ENCODE measurements at places on chromosomes 11 and 22.

DNA sequence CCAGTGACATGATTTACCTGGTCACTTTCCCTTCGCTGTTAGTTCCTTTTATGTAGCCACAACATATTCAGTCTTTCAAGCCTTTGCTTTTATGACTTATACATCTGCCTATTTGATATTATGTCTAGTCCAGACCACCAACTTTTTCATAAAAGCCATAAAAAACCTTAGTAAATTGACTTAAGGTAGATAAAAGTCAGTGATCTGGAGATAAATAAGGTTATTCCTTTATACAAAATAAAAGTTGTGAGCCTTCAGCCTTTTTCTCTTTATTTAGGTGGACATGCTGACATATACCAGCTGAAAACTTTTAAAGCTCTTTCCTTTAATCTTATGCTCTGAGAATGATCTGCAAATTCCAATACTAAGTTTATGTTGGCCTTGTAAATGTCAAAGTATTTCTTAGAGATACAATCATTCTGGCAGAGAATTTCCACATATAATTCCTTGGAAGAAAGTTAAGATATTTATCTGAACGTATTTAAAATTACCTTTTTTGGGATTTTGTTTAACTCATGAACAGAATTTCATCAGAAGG is 690.4 kb upstream of the CHORDC1 start:
- DNase-seq, result no peak

DNA sequence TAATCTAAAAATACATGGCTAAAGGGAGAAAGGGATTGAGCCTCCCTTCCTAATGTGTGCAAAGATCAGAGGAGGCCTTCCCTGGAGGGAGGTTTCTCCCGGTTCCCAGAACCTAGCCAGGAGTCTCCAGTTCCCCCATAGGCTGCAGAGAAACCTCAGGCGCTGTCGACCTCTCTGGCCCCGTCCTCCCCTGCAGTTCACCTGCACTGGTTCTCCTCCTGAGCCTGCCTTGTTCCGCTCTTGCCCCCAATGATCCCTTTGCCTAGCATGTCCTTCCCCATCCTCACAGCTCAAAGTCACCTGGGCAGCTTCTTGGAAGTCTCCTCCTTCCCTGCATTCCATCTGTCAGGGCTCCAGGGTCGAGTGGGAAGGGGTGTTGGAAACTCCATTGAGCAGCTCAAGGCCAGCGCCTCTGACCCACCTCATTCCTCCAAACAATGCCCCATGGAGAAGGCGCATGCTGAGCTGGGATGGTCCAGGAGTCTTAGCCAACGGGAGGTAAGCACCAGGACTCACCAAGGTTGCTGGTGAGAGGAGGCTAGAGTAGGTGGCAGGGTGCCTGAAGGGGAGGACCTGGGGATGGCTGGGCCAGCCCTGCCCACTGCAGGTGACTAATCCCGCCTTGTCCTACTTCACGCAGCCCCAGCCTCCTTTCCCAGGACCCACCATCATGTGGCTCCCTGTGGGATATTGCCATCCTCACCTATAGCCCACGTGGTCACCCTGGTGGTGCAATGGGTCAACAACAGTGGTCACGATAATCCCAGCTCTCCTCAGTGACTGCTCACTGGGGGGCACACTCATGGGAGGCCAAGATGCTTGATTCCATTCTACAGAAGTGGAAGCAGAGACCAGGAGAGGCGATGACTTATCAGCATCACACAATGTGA is 15.4 kb downstream of the RSPH14 start:
- no peak for DNase-seq

DNA sequence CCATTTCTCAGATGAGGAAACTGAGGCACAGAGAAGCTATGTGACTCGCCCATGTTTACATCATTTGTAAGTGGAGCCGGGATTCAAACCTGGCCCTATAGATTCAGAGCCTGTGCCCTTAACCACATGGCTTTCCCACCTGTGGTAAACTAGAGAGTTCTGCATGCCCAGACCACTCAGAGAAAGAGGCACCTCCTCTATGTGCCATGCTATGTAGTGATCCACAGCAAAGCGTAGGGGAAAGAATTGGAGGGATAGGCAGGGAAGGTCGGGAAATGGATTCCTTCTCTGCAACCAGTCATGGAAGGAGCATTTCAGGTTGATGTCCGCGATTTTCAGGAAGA is 15.4 kb upstream of the POU2AF2 start:
- no peak for DNase-seq

DNA sequence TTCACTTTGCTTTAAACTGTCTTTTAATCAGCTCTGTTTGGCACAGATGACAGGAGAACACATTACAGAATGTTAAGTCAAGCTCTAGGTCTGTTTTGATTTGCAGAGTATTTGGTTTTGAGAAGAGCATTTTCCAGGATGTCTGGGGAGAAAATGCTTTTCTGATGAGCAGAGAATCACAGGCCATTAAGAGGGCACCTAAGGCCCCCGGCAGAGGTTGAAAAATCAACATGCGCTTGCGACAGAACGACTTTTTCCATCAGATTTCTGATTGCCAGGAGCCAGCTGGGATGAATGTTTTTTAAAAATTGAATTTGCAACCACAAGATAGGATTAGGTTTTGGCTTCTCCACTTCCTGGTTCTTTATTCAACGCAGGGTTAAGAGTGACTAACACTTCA is 304.5 kb downstream of the JRKL start:
- DNase-seq, result no peak

DNA sequence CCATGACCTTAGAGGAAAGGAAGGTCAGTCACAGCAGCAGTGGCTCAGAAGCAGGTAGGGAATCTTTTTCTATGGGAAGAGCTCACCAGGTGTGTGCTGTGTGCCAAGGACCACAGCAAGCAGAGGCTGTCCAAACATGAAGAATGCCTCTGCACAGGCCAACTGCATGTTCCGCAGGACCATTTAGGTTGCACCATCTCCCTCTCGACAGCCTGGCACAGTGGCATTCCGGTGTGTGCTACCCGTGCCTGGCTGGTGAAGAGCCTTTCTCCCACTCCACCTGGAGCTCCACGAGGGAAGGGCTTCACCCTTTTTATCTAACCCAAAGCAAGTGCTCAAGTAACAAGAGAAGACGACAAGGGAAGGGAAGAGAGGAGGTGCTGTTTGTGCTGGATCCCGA is 76.5 kb downstream of the PACSIN2 start:
- DNase-seq, result no peak

DNA sequence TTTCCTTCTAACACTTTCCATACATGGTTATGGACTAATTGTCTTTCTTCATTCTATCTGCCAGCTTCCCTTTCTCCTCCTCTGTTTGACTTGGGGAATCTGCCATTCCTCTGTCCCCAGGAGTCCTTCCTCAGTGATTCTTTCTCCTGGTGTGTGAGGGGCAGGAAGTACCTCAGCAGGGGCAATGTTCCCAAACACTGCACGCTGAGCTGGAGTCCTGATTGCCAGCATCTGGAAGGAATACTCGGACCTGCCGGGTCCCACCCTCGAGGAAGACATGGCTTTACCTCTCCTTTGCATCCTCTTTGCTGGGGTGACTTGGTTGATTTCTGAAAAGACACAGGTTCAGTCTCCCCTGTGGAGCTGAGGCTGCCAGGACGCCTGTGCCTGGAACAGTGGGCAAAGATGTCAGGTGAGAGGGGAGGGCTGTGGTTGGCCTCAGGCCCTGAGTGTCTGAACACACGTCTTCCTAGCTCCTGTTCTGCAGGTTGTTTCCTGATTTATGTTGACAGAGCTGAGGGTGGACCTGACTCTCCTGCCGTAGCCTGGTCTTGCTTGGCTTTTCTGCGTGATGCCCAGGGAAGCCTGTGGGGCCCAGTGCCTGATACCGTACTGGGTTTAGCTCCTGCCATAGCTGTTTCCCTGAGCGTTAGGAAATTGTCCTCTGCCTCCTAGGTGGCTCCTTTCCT is 4.3 kb downstream of the COX8A start:
- no peak for DNase-seq

DNA sequence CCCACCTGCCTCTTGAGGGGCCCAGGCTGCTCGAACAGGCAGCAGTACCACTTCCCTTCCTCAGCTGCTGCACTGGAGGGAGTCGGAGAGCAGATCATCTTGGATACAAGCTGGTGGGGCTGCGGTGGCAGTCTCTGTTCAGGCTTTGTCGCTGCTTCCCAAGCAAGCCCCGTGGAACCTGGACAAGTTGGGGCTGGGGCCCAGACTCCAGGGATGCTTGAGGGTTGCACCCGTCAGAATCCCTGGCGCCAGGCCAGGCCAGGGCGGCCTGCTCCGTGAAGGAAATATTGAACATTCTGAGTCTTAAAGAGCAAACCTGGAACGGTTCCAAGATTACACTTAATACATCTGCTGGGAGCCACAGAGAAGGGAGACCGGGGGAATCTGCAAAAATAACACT is 310.1 kb upstream of the SORL1-AS1 start:
- DNase-seq, result no peak
